Activated CD8-positive, alpha-beta T cell treated with anti-CD3 and anti-CD28 coated beads, Interleukin-2, amount 10 ng/mL, durations not matched to agents 7 days and 5 days (primary cell): ENCODE measurements at places on chromosomes 3 and 15.

DNA sequence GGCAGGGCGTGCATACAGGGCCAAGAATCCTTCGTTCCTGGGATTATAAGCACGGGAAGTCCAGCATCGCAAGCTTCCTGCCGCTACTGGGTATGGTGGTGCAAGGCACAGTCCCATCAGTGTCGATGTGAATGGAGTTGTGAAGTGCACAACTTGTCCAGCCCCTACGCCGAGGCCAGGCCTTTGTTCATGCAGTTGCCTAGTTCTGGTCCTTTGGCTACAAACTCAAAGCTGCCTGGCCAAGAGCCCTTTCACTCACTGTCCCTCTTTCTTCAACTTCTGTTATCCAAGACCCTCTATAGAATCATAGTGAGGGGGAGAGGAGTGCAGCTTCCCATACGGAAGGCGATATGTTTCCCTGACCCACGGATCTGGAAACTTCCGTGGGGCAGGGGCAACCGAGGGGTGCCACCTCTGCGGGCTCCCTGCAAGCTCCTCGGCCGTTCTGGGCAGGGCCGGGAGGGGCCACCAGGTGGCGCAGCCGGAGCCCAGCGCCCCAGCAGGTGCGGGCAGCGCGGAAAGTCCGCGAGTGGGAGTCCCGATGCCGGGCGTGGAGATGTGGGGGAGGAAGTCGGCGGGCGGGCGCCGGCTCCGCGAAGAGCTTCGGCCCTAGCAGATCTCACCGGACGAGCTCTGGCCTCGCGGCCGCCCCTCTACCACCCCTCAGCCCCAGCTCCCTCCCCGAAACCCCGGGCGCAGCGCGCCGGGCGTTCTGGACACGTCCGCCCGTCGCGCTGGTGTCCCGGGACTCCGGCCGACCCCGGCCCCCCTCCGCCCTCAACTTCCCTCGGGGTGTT is 693 bp downstream of the RASGRP1 start:
- peaks cover 58% of the 10 kb centered on the region for H3K36me3 ChIP-seq
- H3K4me3 ChIP-seq: peak overlapping the region; percentile 94
- peak; percentile 89 for DNase-seq
- no peaks in the 10 kb centered on the region for H3K27me3 ChIP-seq
- peaks cover 58% of the 10 kb centered on the region for H3K4me1 ChIP-seq

GRCh38 chr3:194450341-194450740 is 36.5 kb downstream of the ATP13A3 start:
- no peaks in the 10 kb centered on the region for H3K27me3 ChIP-seq
- no peak overlapping the region for H3K4me3 ChIP-seq
- H3K27ac ChIP-seq: no peak overlapping the region
- no peaks in the 10 kb centered on the region for H3K4me1 ChIP-seq

- no peaks in the 10 kb centered on the region for H3K36me3 ChIP-seq
- H3K27ac ChIP-seq: no peak overlapping the region
- H3K27me3 ChIP-seq: no peaks in the 10 kb centered on the region
- no peak overlapping the region for H3K4me3 ChIP-seq
- no peak for DNase-seq
These were observed 259.7 kb downstream of the EPHA3 start for GRCh38 chr3:89367166-89367565.

DNA sequence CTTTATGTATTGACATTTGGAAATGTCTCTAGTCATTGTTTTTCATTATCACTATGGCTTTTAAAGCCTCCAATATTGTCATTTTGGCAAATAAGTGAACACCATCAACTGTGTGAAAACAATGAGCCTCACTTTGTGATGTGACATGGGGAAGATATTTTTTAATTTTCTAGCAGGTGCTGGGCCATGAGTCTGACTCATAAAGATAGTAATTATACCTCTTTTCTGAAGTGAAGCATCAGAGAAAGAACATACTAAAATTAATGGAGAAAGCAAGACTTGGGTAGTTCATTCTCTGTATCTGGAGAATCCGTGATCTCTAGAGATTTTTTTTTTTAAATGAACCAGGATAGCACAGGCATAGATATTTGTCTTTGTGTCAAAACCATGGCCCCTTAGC is 100.8 kb downstream of the CCNL1 start:
- H3K4me3 ChIP-seq: no peak overlapping the region
- no peak overlapping the region for H3K27ac ChIP-seq
- no peaks in the 10 kb centered on the region for H3K36me3 ChIP-seq
- peaks cover 5% of the 10 kb centered on the region for H3K27me3 ChIP-seq
- DNase-seq: no peak

GRCh38 chr3:159187232-159187631 is 385.4 kb downstream of the MFSD1 start:
- H3K4me3 ChIP-seq: no peak overlapping the region
- H3K27ac ChIP-seq: no peak overlapping the region
- DNase-seq: no peak
- no peaks in the 10 kb centered on the region for H3K4me1 ChIP-seq

DNA sequence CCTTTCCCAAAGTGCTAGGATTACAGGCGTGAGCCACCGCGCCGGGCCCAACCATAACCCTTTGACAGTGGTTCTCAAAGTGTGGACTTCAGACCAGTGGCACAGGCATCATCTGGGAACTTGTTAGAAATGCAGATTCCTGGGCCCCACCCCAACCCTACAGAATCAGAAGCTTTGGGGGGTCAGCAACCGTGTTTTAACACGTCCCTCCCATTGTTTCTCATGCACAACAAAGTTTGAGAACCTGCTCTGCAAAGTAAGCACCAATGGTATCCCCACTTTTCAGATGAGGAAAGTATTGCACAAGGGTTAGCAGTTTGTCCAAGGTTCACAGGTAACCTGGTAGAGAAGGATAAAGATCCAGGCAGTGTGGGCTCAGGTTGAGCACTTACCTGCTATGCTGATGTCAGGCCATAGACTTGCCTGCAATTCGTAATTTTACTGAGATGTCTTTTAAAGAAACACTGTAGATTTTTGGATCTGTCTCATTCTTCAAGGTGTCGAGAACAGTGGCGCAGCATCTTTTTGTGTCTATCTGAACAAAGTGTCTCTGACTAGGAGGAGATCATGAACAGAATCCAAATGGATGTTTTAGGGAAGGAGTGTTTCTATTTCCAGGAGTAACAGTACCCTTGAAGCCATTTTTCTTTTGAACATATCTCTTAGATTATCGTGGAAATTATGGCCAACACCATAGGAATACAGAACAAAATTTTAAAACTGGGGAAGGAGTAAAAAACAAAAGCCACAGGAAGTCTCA is 2.5 kb downstream of the GXYLT2 start:
- no peak for DNase-seq
- H3K4me3 ChIP-seq: no peak overlapping the region
- H3K36me3 ChIP-seq: no peaks in the 10 kb centered on the region

DNA sequence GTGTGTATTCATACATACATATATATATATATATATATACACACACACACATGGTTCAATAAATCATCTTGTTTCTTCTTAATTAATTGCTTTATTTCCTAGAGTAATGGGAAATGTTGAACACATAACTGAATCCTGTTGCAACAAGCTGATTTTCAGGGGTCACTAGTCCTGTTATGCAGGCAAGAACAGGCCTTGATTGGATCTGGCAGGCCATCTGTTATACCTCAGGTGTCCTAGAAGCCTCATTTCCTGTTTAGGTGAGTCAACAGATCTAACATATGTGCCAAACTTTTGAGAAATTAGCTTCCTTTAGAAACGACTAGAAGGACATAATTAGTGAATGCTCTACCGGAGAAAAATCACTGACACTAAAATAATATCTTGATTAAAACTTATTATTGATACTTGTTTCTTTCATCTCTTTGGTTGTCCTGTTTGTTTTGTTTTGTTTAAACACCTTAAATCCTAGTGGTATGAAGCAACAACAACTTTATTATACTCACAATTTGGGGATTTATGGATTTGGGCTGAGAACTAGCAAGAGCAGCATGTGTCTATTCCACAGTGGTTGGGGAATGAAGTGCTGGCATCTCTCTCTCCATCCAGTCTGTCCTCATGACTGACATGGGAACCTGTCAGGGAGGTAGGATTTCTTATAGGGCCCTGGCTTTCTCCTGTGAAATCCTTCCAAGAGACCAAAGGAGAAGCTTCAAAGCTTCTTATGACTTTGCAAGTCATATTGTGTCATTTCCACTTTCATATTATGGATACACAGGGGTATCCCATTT is 552.6 kb downstream of the NSUN3 start:
- no peaks in the 10 kb centered on the region for H3K36me3 ChIP-seq
- H3K27me3 ChIP-seq: no peaks in the 10 kb centered on the region
- H3K4me1 ChIP-seq: no peaks in the 10 kb centered on the region

DNA sequence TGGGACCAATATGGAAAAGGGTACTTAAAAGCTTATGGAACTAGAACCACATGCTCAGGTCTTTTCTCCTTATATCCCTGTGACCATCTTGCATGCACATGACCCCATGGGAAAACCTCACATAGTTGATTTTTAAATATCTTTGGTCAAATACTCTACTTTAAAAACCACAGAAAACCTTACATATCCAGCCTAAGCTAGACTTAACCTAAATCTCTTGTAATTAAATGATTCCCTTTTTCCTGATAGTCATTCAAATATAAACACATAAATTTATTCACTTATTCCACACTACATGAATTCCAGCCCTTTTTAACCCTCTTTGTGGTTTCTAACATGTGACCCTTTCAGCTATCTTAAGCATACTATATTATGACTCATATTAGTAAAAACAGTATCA is 46.8 kb downstream of the DNAJC13 start:
- H3K27me3 ChIP-seq: no peaks in the 10 kb centered on the region
- DNase-seq: no peak
- H3K4me1 ChIP-seq: no peaks in the 10 kb centered on the region
- H3K36me3 ChIP-seq: peaks cover 34% of the 10 kb centered on the region
- H3K4me3 ChIP-seq: no peak overlapping the region

- DNase-seq: no peak
- no peak overlapping the region for H3K4me3 ChIP-seq
- H3K36me3 ChIP-seq: no peaks in the 10 kb centered on the region
- peaks cover 12% of the 10 kb centered on the region for H3K27me3 ChIP-seq
- H3K4me1 ChIP-seq: no peaks in the 10 kb centered on the region
These were observed 3.1 kb downstream of the MESP1 start for GRCh38 chr15:89747708-89748682.

DNA sequence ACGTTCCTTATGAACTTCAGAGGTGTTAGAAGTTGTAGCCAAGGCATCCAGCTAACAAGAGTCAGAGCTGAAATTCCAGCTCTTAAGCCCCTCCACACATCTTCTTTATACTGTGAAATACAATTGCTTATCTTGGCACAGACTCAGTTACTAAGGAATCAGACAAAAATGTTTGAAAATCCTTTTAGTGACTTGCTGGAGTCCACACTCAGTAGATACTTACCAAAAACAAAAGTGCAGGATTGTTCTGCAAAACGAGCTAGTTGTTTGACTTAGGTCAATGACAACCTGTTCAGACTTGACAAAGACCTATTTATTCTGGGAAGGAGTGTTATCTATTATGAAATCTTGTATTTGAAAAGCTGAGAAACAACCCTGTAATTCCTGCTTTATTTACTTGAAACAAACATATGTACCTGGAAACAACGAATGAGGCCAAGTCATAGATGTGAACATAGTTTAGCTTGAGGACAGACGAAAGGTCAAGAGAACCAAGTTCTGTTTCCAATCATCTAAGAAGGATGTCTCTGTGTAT is 38.5 kb downstream of the B3GNT5 start:
- H3K36me3 ChIP-seq: peaks cover 15% of the 10 kb centered on the region
- no peak overlapping the region for H3K27ac ChIP-seq

GRCh38 chr15:100124361-100124760 is 217.4 kb downstream of the ADAMTS17 start:
- no peaks in the 10 kb centered on the region for H3K36me3 ChIP-seq
- no peak overlapping the region for H3K4me3 ChIP-seq
- H3K4me1 ChIP-seq: no peaks in the 10 kb centered on the region
- no peak overlapping the region for H3K27ac ChIP-seq

DNA sequence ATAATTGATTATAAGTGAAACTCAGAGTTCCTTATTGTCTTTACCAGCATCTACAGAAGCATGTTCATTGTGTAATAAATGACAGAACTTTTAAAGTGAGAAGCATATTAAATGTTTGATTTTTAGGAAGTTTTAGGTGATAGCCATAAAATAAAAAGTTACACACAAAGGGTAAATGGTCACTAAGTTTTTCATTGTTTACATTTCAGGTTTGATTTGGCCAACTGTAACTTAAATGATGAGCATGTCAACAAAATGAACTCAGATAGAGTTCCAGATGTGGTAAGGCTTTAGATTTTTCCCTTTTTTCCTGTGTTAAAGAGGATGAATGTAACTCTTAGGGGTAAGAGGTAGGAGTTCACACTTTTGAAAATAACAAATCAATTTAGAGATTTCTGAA is 25.9 kb downstream of the NMD3 start:
- DNase-seq: no peak
- no peak overlapping the region for H3K4me3 ChIP-seq
- no peaks in the 10 kb centered on the region for H3K27me3 ChIP-seq
- H3K36me3 ChIP-seq: peaks cover 40% of the 10 kb centered on the region

GRCh38 chr3:115359536-115359935 is 212.4 kb upstream of the ZBTB20 start:
- no peaks in the 10 kb centered on the region for H3K36me3 ChIP-seq
- peaks cover 6% of the 10 kb centered on the region for H3K4me1 ChIP-seq
- DNase-seq: no peak
- H3K27me3 ChIP-seq: no peaks in the 10 kb centered on the region
- no peak overlapping the region for H3K4me3 ChIP-seq

DNA sequence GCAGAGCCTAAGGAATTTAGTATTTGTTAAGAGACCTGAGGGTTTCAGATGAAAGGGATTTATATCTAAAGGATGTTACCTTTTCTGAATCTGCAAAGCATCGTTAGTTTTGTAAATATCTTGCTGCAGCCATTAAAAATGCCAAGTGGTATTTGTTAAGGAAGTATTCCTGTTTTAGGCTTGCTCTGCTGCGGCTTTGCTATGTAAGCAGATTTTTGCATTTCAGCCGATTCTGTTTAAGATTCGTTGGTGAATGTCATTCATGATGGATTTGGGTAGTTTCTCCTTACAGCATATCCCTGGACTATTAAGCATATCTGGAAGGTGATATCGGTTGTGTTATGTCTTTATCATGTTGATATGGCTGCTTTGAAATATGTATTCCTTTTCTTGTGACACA is 1.0 kb downstream of the USP8 start:
- H3K27ac ChIP-seq: peak overlapping the region; percentile 94
- H3K27me3 ChIP-seq: no peaks in the 10 kb centered on the region
- no peak for DNase-seq
- peaks cover 8% of the 10 kb centered on the region for H3K36me3 ChIP-seq
